GM06990 (cell line): ENCODE measurements at places on chromosomes 13 and 19.

GRCh38 chr13:46721054-46721453 is 75.9 kb downstream of the ESD start:
- no peak for DNase-seq

GRCh38 chr19:51546107-51546649 is 14.7 kb upstream of the SIGLEC6 start:
- no peak for DNase-seq

DNA sequence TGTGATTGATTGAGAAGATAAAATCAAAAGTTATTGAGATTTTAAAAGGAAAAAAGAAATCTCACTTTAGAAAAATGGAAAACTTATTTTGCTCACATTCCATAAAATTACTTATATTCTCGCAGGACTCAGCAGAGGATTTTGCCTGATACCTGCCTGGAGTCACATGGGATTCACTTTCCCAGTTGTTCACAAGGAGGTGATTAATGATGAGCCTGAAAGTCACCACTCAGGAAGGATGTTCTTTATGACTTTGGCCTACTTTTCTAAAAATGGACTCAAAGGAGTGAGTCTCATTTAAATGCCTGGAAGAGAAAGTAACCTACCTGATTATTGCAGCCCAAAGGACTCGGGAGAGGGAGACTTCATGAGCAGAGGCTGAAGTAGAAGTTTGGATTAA is 34.5 kb upstream of the FAM216B start:
- DNase-seq, result no peak

DNA sequence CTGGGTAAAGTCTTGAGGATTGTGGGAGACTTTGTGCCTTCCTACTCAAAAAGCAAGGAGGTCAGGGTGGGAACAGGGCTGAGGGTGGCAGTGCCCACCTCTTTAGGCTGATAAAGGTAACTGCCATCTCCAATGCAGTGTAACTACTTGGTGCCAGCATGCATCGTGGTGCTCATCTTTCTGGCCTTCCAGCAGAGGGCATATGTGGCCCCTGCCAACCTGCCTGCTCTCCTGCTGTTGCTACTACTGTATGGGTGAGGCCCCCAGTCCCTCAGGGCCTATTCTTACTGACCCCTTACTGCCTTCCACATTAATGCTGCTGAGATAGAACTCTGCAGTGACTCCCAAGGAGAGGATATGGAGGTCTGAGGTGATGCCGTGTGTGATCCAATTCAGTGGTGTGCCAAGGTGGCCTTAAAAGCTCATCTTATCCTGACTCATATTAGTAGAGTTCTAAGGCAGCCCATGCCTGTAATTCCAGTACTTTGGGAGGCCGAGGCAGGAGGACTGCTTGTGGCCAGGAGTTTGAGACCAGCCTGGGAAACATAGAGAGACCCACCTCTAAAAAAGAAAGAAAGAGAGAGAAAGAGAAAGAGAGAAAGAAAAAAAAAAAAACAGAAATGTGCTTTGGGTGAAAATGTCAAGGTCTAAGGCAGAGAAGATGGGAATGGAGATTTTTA is 9.7 kb upstream of the ARHGAP45 start:
- DNase-seq, result no peak

DNA sequence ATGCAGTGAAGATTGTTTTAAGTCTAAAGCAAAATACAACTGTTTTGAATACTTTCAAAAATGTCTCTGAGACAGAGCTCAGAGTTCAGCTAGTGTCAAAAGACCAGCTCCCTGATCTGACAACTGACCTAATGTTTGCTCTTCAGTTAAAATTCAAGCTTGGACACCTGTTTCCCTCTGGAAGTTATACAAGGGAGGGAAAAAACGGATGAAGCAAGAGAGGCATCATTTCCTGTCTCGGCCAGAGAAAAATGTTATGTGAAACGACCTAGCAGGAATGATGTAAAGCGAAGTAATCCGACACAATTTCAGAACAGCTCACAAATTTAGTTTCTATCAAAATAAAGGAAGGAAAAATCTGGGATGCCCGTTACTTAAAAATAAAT is 59.4 kb downstream of the ZAR1L start:
- no peak for DNase-seq

- peak; percentile 57 for DNase-seq
These were observed 3.8 kb downstream of the ZC3H4 start for GRCh38 chr19:47109541-47110375.

GRCh38 chr19:36207605-36208252 is 6.7 kb downstream of the ZNF565 start:
- peak; percentile 73 for DNase-seq

GRCh38 chr13:26340807-26341206 is 86.9 kb downstream of the CDK8 start:
- no peak for DNase-seq

GRCh38 chr13:29516880-29517279 is 78.6 kb downstream of the SLC7A1 start:
- no peak for DNase-seq

- no peak for DNase-seq
These were observed 251.5 kb upstream of the STARD13 start for GRCh38 chr13:33537026-33537425.

GRCh38 chr19:32061315-32061714 is 284.1 kb upstream of the ZNF507 start:
- DNase-seq, result no peak

DNA sequence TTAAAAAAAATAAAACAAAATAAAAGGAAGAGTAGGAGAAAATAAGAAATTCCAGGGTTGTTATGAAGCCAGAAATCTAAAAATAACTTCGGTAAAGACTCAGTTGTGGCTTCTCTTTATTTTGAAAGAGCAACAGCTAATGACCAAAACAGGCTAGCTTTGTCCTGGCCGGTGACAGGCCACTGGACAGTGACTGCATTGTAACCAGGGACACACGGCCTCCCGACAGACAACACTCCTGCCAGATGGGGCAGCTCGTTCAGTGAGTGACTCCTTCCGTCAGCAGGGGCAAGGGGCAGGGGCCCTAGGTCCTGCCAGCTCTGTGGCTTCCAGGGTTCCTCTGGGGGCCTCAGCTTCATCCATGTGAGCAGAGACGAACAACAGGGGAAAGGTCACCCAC is 173.4 kb downstream of the KATNAL1 start:
- no peak for DNase-seq

GRCh38 chr19:8515317-8515716 is 1.4 kb upstream of the ZNF414 start:
- DNase-seq, result no peak

DNA sequence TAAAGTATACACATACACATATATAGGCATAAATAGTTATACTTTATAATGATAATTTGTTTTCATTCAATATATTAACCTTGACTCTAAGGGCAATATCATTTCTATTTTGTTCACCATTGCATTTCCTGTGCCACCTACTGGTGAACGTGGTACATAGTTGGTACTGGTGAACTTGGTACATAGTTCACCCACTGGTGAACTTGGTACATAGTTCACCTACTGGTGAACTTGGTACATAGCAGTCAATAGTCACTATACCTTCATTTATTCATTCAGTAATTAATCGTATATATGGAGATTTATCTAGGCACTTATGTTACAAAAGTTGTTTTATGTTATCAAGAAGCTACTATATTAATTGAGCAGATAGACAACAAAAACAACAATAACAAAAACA is 172.6 kb upstream of the ATXN8OS start:
- no peak for DNase-seq

DNA sequence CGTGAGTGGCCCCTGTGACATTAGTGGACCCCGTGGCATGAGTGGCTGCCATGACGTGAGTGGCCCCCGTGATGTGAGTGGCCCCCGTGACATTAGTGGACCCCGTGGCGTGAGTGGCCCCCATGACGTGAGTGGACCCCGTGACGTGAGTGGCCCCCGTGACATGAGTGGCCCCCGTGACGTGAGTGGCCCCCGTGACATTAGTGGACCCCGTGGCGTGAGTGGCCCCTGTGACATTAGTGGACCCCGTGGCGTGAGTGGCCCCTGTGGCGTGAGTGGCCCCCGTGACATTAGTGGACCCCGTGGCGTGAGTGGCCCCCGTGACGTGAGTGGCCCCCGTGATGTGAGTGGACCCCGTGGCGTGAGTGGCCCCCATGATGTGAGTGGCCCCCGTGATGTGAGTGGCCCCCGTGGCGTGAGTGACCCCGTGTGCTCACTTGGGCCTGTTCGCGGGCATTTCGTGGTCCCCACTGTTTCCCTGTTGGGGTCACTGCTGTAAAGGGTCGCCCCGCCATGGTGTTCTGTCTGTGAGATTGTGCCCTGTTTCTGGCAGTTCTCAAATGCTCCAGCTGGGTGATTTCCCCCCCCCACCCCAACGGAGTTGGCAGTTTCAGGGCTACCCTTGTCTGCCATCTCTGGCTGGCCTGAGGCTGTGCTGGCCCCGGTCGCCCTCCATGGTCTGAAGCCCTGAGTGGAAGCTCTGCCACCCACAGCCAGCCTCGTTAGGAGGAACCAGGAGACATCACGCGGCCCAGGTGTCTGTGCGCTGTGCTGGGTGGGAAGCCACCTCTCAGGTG is 64.2 kb downstream of the MCF2L start:
- DNase-seq, result no peak

GRCh38 chr19:55452749-55453346 is 8.6 kb downstream of the ISOC2 start:
- DNase-seq, result peak; percentile 58

DNA sequence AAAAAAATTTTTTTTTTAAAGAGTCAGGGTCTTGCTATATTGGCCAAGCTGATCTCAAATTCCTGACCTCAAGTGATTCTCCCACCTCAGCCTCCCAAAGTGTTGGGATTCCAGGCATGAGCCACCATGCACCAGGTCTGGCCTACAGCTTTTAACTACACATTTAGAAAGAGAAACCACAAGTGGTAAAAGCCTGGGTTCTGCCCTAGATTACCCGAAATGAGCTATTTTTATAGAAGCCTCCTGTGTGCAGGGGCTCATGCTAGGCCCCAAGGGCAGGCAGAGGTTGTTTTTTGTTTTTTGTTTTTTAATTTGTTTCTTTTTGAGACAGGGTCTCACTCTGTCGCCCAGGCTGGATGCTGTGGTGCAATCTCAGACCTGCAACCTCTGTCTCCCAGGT is 14.0 kb upstream of the MYADM start:
- DNase-seq, result no peak

GRCh38 chr19:29528946-29529645 is 3.3 kb downstream of the VSTM2B start:
- DNase-seq, result no peak

GRCh38 chr19:14673088-14673487 is 1.6 kb downstream of the ADGRE3 start:
- DNase-seq, result no peak
